Stimulated activated effector memory CD8-positive, alpha-beta T cell treated with anti-CD3 and anti-CD28 coated beads, Interleukin-12 subunit alpha, Interleukin-12 subunit beta, amount 100 ng/mL, for 72 hours (primary cell): ENCODE measurements at places on chromosomes 5 and 9.

DNA sequence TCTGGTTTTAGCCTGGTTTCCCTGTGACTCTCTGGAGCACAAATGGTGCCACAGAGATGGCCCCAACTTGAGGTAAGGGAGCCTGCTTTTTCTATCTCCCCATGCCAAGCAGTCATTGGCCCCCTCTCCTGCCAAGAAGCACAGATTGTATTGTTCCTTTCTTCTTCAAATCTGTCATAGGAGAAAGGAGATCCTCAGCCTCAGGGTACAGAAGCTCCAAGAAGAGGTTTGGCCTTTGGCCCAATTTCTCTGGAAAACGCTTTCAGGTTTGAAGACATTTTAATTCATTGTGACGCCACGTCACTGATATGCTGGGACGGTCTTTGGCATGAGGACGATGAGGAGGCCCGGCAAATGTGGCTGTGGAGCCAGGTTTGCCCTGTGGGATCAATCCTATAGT lies 29.2 kb upstream of the PANK3 start:
- no peak for DNase-seq

DNA sequence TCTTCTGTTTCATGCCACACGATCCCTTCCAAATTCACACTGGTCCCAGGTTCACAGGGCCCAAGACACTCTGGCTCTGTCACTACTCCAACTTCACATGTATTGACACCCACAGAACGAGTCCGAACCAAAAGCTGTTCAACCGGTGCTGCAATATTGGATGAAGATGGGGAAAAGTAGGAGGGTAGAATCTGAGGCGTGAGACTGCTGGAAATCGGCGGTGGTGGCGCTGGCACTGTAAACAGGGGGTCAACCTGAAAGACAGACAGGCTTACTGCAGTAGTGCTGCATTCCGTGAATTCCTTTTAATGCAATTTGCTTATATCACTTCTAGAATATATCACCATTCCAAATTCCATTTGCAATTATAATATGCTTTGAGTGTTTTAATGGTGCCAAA lies 45.4 kb downstream of the ZNF608 start:
- no peak for DNase-seq

- DNase-seq = no peak
These were observed 13.2 kb upstream of the AUH start for GRCh38 chr9:91374939-91375338.

DNA sequence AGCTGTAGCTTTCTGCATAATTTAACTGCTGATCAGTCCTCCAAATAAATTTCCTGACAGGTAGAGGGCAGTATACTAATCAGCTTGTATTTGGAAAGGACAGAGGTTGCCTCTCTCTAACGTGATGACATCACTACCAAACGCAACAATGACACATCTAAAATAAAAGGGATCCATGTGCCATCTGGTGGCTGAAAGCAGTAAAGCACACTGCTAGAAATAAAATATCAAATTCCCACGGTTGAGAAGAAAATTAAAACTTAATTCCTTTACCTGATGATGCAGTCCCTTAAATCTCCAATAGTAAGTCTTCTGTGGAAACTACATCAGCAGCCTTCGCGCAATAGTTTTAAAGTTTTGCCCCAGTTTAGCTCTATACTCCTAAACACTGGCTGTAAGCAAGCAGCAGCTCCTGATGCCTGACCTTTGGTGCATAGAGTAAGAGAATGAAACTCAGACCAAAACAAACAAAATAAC lies 54.5 kb downstream of the DIAPH1 start:
- DNase-seq = peak; percentile 75

GRCh38 chr9:22073349-22073748 lies 64.2 kb upstream of the CDKN2B start:
- DNase-seq = no peak

DNA sequence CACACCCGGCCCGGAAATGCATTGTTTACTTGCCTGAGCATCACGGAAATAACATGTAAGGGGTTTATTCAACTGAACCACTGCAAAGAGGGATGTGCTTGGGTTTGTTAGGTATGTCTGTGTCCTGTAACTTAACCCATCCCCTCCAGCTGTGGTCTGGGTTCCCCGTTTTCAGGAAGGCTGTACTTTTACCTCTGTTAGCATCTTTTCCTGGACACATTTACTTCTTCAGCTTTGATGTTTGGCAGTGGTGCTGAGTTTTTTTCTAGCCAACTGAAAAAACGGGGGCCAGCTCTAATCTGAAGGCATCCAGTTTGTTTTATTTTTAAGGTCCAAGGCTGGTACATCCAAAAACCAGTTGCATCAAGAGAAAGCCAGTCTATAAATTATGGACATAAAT lies 561.8 kb downstream of the BNC2 start:
- no peak for DNase-seq

- DNase-seq = no peak
These were observed 8.9 kb downstream of the UBE2QL1 start for GRCh38 chr5:6457592-6457991.

- DNase-seq = no peak
These were observed 410.2 kb downstream of the PRR16 start for GRCh38 chr5:120874081-120874862.

- no peak for DNase-seq
These were observed 5.9 kb downstream of the MED10 start for GRCh38 chr5:6372251-6373080.

GRCh38 chr5:178786417-178786816 lies 56.0 kb upstream of the ZNF354A start:
- no peak for DNase-seq

DNA sequence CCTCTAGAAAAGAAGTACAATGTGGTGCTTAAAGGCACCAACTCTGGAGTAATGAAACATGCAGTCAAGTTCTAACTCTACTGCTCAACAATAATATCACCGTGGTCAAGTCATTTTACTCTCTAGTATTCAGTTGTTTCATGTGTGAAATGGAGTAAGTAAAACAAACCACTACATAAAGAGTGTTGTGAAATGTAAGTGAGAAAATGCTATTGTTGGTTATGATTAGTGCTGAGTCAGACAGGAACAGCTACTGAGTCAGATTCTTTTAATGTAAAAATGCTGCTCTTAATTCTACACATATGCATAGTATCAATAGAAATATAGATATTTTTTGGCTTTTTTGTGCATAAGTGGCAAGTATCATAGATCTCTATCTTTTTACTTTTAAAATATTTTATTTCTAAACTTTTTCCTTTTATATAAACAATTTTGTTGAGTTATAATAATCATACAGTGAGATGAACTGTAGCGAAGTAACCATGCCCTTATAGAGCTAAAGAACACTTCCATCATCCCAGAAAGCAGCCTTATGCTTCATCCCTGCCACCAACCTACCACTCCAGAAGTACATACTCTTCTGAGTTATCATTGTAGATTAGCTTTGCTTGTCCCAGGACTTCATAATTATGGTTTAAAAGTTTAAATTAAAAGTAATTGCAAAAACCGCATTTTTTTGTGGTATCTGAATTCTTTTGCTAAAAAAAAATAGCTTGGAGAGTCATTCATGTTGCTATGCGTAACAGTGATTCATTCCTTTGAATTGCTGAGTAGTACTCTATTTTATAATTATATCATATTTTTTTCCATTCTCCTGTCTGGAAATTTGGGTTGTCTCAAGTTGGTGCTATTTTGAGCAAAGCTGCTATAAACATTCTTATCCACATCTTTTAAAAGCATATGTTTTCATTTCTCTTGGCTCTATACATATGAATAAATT lies 548.2 kb upstream of the CLINT1 start:
- DNase-seq = no peak

DNA sequence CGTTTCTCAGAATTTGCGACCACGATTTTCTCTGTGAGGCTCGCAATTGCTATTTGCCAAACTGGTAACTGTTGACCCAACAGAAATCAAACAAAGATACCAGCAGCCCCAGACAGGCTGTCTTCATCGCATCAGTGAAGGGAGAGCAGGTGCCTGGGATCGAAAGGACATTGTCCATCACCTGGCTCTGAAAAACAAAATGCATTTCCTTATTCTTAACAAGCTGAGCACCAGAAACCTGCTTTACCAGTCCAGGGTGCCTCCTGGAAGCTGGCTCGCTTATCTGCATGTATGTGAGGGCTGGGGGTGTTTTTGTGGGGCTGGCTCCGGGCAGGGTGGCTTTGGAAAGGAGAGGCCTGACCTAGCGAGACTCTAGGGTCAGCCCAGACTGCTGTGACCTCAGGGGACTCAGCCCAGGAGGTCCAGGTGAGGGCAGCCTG lies 24.7 kb downstream of the WWC1 start:
- no peak for DNase-seq

DNA sequence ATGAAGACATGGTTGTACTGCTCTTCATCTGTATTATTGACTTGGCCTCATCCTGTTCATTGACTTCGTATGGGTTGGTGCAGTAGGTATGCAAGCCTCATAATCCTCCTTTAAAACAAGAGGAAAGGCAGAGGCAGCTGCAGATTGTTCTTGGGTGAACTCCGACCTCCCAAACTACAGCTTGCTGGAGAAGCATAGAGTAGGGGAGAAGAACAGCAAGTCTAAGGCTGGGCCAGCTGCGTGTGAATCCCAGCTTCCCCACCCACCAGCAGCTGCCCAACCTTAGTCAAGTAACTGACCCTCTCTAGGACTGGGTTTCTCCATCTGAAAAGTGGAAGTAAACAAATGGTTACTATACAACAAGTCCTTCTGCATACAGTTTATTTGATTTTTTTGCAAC lies 114.5 kb upstream of the WWC1 start:
- DNase-seq = no peak

DNA sequence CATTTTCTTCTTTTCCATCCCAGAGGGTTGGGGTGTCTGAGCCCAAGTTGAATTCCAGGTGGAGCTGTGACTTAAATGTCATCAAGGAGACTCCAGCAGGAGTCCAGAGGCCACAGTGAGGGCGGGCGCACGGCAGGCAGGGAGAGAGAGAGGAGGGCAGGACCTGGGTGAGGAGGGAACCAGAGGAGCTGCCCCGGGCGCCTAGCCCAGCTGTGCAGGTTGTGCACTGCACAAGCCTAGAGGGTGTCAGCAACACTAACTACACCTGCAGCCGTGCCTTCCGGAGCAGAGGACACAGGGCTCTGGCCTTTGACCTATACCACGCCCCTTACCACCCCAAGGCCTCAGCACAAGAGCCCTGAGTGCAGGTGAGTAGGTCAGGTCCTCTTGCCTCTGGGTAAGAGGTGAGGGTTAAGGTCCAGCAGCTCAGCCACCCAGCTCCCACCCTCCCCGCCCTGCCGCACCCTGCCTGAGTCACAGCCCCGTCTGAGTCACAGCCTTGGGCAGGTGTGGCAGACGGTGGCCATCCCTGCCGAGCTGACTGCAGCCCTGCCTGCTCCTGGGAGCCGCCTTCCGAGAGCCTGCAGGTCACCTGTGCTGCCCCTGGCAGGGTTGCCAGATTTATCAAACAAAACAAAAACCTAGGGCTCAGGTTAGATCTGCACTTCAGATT lies 6.4 kb upstream of the AGPAT2 start:
- DNase-seq = no peak

- no peak for DNase-seq
These were observed 19.3 kb downstream of the PGGT1B start for GRCh38 chr5:115243412-115243811.

GRCh38 chr5:75510836-75511434 lies 494 bp downstream of the CERT1 start:
- DNase-seq = peak; percentile 8
